ENCODE measurements at places on chromosomes 1 and 21.

- DNase-seq: peak; percentile 25
Observed at GRCh38 chr1:41282679-41283317, 40.7 kb upstream of the SCMH1 start.

- peak; percentile 8 for DNase-seq
Observed at GRCh38 chr1:211788626-211789025, 41.9 kb downstream of the LPGAT1 start.

GRCh38 chr21:37659874-37660273 lies 256.4 kb downstream of the KCNJ6 start:
- DNase-seq: no peak

DNA sequence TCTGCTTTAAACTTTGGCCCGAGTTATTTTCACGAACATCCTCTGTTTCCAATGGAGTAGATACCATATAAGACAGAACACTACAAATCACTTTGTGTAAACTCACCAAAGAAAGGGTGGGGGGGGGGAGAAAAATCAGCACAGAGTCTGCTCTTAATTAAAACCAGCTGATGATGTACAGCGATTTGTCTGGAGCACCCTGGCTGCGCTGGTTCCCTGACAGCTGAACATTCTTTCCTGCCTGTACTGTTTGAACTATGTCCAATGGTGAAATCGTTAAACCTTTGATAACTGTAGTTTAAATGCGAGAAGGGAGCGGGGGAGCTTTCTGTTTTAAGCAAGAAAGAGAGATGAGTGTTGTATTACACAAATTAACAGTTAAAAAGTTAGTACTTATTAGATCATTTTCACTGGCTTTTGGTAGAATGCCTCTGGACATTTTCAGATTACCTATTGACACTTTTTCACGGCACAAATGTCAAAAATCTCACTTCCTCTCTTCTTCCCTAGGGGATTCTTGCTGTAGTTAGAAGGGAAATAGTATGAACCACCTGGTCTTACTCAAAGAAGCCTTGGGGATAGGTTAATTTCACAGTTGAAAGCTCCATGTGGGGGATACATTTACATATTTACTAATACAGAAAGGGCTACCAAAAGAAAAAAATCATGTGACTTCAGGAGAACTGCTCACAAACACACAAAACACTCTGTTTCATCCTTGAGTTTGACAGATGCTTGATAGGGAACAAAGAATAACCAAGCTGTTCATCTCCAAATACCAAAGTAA lies 140.2 kb upstream of the RUNX1 start:
- DNase-seq: peak; percentile 97
